ENCODE measurements at places on chromosomes 3 and 15. TPM values are rescaled to one million over a fixed set of nuclear protein-coding genes. Genes with fewer than 3 reads are reported as not detected.
A peak's percentile ranks its signal among the peaks of the same experiment; 100 is the strongest.

- H3K4me3 ChIP-seq: no peak overlapping the region
- H3K27ac ChIP-seq: no peak overlapping the region
- DNase-seq: no peak
- no peaks in the 10 kb centered on the region for H3K27me3 ChIP-seq
Observed at GRCh38 chr3:21839592-21839991, 88.6 kb upstream of the ZNF385D start.

Gene GOLGA8S
- total RNA-seq: 0.05 TPM

GRCh38 chr3:129121016-129121791, 400 bp downstream of the RAB43 start:
- no peaks in the 10 kb centered on the region for H3K27me3 ChIP-seq
- no peak for DNase-seq
- peaks cover 10% of the 10 kb centered on the region for H3K4me1 ChIP-seq
- no peaks in the 10 kb centered on the region for H3K36me3 ChIP-seq
- H3K27ac ChIP-seq: peak overlapping the region; percentile 92
- peak overlapping the region; percentile 97 for H3K4me3 ChIP-seq

Gene MYRIP
- 9.3 TPM for total RNA-seq

- no peaks in the 10 kb centered on the region for H3K4me1 ChIP-seq
- no peak overlapping the region for H3K27ac ChIP-seq
- no peak overlapping the region for H3K4me3 ChIP-seq
- no peaks in the 10 kb centered on the region for H3K36me3 ChIP-seq
- no peak for DNase-seq
Observed at GRCh38 chr3:152970851-152971250, 135.9 kb downstream of the P2RY1 start.

- H3K4me1 ChIP-seq: no peaks in the 10 kb centered on the region
- no peak overlapping the region for H3K27ac ChIP-seq
- DNase-seq: no peak
- H3K36me3 ChIP-seq: no peaks in the 10 kb centered on the region
- H3K27me3 ChIP-seq: no peaks in the 10 kb centered on the region
- no peak overlapping the region for H3K4me3 ChIP-seq
Observed at GRCh38 chr3:108006881-108007331, 83.9 kb downstream of the CD47 start.

DNA sequence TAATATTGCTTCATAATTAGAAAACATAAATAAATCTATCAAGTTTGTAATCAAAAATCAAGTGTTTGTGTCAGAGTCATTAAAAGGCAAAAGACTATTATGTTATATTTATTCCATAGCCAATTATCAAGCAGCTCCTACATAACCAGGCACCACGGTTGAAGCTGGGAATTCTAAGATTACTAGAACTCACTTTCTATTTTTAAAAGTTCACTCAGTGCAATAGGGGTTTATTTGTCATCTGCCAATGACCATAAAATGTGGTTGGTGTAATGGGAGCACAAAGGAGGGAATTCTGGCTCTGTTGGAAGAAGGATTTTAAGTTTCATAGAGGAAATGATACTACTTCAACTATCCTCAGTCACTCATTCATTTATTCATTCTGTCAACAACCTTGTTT, 57.7 kb downstream of the TRIM69 start:
- no peak overlapping the region for H3K27ac ChIP-seq
- no peaks in the 10 kb centered on the region for H3K4me1 ChIP-seq
- H3K36me3 ChIP-seq: no peaks in the 10 kb centered on the region
- H3K27me3 ChIP-seq: no peaks in the 10 kb centered on the region
- no peak overlapping the region for H3K4me3 ChIP-seq

- DNase-seq: no peak
- H3K27ac ChIP-seq: no peak overlapping the region
- H3K4me3 ChIP-seq: no peak overlapping the region
- no peaks in the 10 kb centered on the region for H3K4me1 ChIP-seq
Observed at GRCh38 chr15:32105258-32106241, 75.2 kb downstream of the CHRNA7 start.

Gene TEX55
- 6.6 TPM for total RNA-seq

GRCh38 chr3:97121386-97121785, 307.0 kb downstream of the EPHA6 start:
- H3K4me1 ChIP-seq: no peaks in the 10 kb centered on the region
- H3K36me3 ChIP-seq: no peaks in the 10 kb centered on the region
- no peaks in the 10 kb centered on the region for H3K27me3 ChIP-seq
- H3K4me3 ChIP-seq: no peak overlapping the region

- no peak overlapping the region for H3K27ac ChIP-seq
- DNase-seq: no peak
- no peaks in the 10 kb centered on the region for H3K36me3 ChIP-seq
- H3K27me3 ChIP-seq: no peaks in the 10 kb centered on the region
Observed at GRCh38 chr15:74530771-74531143, 10.3 kb upstream of the ARID3B start.

Gene CLDN16
- total RNA-seq: not detected

GRCh38 chr3:50574444-50574831, 5.1 kb downstream of the HEMK1 start:
- no peaks in the 10 kb centered on the region for H3K36me3 ChIP-seq
- DNase-seq: no peak
- no peak overlapping the region for H3K4me3 ChIP-seq
- H3K27me3 ChIP-seq: no peaks in the 10 kb centered on the region
- H3K4me1 ChIP-seq: no peaks in the 10 kb centered on the region
- no peak overlapping the region for H3K27ac ChIP-seq

DNA sequence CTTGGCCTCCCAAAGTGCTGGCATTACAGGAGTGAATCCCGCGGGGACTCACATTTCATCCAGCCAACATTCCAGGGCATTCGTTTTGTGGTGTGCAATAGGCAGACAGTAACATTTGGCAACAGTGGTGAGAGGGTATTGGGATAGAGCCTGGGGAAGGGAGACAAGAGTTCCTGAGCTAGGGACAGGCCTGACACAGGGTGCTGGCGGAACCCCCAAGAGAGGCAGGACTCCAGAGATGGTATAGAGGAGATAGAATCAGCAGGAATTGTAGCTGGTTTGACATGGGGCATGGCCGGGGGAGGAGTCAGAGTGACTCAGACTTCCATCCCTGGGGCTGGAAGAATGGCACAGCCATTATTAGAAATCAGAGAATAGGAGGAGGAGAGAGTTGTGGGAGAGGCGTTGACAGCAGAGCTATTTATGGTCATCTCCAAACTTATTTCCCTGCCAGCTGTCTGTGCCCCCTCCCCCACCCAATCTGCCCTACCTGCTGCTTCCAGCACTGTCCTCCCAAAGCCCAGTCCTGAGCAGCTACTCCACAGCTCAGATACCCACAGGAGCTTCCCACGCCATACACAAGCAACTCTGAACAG, 4.4 kb upstream of the IDH2 start:
- H3K27me3 ChIP-seq: no peaks in the 10 kb centered on the region
- H3K4me3 ChIP-seq: no peak overlapping the region
- H3K36me3 ChIP-seq: no peaks in the 10 kb centered on the region
- DNase-seq: peak; percentile 50
- H3K27ac ChIP-seq: peak overlapping the region; percentile 99

- H3K27me3 ChIP-seq: no peaks in the 10 kb centered on the region
- no peak overlapping the region for H3K27ac ChIP-seq
- H3K4me3 ChIP-seq: no peak overlapping the region
- no peaks in the 10 kb centered on the region for H3K36me3 ChIP-seq
Observed at GRCh38 chr3:63896332-63897030, 15.7 kb downstream of the SCAANT1 start.

Gene NMNAT3
- 15.6 TPM for total RNA-seq

Gene PXYLP1
- 15.3 TPM for total RNA-seq

DNA sequence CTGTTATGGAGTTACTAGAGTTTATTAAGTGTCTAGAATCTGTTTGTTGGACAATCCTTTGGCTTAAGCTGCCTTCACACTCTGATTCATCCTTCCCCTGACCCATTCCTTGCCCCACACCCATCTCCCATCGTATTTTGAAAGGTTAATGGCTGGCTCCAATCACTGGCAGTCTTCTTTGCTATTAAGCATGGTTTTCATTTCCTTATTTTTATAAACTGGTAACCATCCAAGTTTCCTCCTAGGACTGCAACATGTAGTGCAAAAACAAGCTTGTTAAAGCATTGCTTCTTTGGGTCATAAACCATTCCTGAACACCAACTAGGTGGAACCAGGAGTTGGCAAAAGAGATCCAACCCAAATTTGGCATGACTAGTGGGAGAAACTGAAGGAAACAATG, 148.4 kb downstream of the DTWD1 start:
- no peak overlapping the region for H3K27ac ChIP-seq
- no peak for DNase-seq
- no peaks in the 10 kb centered on the region for H3K27me3 ChIP-seq
- no peaks in the 10 kb centered on the region for H3K36me3 ChIP-seq

Gene CCRL2
- total RNA-seq: 0.09 TPM

Gene DPPA4
- 9.3 TPM for total RNA-seq

Gene NEO1
- total RNA-seq: 80.7 TPM

Gene TEX9
- total RNA-seq: 9.4 TPM

Gene TMC3
- total RNA-seq: 0.23 TPM

DNA sequence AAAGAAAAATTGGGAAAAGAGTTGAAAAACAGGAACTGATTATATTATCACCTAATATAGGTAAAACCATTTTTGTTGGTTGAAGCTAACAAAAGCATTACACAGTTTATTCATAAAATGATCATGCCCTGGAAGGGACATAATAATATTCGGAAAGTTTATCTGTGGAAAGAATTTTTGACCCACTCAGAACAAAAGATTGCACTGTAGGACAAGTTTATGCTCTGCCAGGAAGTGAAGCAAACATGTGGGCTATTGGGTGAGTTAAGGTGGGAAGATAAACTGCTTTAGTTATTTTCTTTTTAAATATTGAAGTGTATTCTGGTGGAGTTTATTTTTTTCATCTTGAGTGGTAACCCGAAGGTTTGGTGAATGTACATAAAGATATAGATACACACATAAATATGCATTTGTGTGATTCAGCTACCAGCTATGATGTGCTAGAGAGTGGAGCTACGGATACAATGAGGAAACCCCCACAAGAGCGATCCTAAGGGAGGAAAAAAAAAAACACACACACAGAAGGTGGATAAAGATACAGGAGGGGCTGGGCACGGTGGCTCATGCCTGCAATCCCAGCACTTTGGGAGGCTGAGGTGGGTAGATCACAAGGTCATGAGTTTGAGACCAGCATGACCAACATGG, 506.4 kb upstream of the THBS1 start:
- no peak overlapping the region for H3K27ac ChIP-seq
- DNase-seq: no peak
- H3K4me1 ChIP-seq: no peaks in the 10 kb centered on the region
- H3K4me3 ChIP-seq: no peak overlapping the region

Gene SRGAP3
- total RNA-seq: 50.3 TPM

DNA sequence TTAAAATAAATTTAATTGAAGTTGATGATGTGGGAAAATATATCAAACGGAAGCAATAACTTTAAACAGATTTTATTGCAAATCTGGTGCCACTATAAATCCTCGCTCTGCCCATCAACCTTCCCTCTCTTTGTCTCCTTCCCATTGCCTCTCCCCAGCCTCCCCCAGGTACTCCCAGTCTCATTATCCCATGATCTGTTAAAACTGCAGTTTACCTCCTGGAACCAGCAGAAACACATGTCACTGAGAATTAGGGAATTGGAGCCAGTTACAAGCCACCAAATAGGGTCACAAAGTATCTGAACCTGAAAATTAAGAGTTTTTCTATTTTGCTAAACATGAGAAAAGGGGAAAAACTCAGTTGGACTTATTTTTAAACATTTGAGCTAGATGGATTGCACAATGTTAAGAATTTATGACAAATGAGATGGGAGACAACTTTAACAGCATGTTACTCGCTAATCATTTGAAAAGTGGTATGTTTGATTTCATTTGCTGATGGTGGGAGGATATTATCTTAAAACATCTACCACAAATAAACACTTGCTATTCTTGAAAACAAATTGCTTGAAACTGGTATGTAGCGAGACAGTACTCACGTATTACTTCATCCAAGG, 2.4 kb downstream of the PLCH1 start:
- H3K4me3 ChIP-seq: no peak overlapping the region
- no peaks in the 10 kb centered on the region for H3K27me3 ChIP-seq
- DNase-seq: no peak
- no peak overlapping the region for H3K27ac ChIP-seq
- H3K4me1 ChIP-seq: no peaks in the 10 kb centered on the region

Gene PLA1A
- 9.1 TPM for total RNA-seq

DNA sequence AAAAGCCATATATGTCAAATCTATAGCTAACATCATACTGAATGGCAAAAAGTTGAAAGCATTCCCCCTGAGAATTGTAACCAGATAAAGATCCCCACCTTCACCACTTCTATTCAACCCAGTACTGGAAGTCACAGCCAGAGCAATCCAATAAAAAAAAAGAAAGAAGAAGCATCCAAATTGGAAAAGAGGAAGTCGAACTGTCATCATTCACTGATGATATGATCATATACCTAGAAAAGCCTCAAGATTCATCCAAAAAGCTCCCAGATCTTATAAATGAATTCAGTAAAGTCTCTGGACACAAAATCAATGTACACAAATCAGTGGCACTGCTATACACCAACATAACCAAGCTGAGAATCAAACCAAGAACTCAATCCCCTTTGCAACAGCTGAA, 97.4 kb downstream of the CBLB start:
- DNase-seq: no peak
- no peaks in the 10 kb centered on the region for H3K27me3 ChIP-seq
- H3K4me3 ChIP-seq: no peak overlapping the region
- H3K27ac ChIP-seq: no peak overlapping the region

DNA sequence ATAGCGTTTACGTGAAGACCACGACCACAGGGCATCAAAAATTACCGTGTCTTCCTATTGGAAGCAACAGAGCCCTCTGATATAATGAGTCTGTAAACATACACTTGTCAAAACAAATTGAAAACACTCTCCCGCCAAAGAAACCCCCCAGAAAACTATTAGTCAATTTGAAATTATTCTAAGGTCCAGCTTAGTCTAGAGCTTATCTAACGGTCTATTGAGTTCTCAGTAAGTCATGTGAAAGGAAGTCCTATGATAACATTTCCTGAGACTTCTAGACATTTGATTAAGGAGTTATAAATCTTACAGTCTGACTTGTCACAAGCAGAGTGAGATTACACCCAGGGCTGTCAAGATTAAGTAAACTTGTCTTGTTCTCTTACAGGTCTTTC, 356.3 kb downstream of the FOXP1 start:
- no peaks in the 10 kb centered on the region for H3K36me3 ChIP-seq
- H3K27ac ChIP-seq: no peak overlapping the region
- no peaks in the 10 kb centered on the region for H3K27me3 ChIP-seq

DNA sequence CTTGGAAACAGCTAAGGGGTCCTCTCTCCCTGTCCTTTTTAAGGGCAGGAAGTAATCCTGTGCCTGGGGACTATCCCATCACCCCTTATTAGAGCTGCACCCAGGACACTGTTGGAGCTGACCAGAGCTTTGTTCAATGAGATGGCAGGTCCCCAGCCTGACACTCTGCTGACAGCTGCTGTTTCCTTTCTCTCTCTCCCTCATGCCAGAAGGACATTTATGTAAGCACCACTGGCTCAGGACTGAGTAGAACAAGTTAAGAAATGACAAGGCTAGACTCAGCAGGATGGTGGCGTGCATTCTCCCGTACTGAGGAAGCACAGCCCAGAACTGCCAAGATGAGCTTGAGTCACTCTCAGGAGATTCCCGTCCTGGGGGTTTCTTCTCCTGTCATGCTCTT, 17.3 kb downstream of the GJD2 start:
- no peak for DNase-seq
- H3K36me3 ChIP-seq: no peaks in the 10 kb centered on the region
- H3K27me3 ChIP-seq: no peaks in the 10 kb centered on the region
- H3K4me1 ChIP-seq: no peaks in the 10 kb centered on the region
- no peak overlapping the region for H3K27ac ChIP-seq
- H3K4me3 ChIP-seq: no peak overlapping the region
